ENCODE measurements at places on chromosomes 5 and 9. TPM values are rescaled to one million over a fixed set of nuclear protein-coding genes. Genes with fewer than 3 reads are reported as not detected.

Gene CTXN3
- total RNA-seq = not detected

Gene HABP4
- 16.8 TPM for total RNA-seq

Gene FSTL4
- 4.0 TPM for total RNA-seq

Gene PANK3
- total RNA-seq = 21.3 TPM

Gene CENPK
- total RNA-seq = 35.5 TPM

Gene TEK
- total RNA-seq = 0.08 TPM

Gene CAVIN4
- total RNA-seq = 0.39 TPM

Gene PCDHB11
- total RNA-seq = 0.11 TPM

Gene WNK2
- 6.1 TPM for total RNA-seq

Gene SPINK13
- total RNA-seq = not detected

Gene AK8
- total RNA-seq = 0.85 TPM

Gene FOXD4L4
- not detected for total RNA-seq

Gene NAIP
- total RNA-seq = 0.63 TPM

Gene TMOD1
- total RNA-seq = 3.7 TPM

Gene AGXT2
- not detected for total RNA-seq

Gene FNBP1
- 15.2 TPM for total RNA-seq

Gene DOCK2
- 2.1 TPM for total RNA-seq

Gene GPX3
- total RNA-seq = 17.8 TPM

Gene NKD2
- 12.0 TPM for total RNA-seq

Gene FPGS
- total RNA-seq = 47.7 TPM

Gene BTNL3
- total RNA-seq = not detected

Gene GARIN3
- total RNA-seq = not detected

Gene PELO
- total RNA-seq = 20.4 TPM

Gene SLC4A9
- 0.01 TPM for total RNA-seq

Gene PTGES
- 92.3 TPM for total RNA-seq

Gene LPAR1
- total RNA-seq = 10.8 TPM

Gene FAM78A
- 1.1 TPM for total RNA-seq

Gene PTPDC1
- total RNA-seq = 4.2 TPM

Gene TRIM14
- total RNA-seq = 12.9 TPM

Gene AKNA
- total RNA-seq = 4.5 TPM

Gene ADGRV1
- 0.75 TPM for total RNA-seq

Gene CXCL14
- 0.17 TPM for total RNA-seq

Gene PRXL2C
- 15.1 TPM for total RNA-seq

Gene CHMP5
- 86.9 TPM for total RNA-seq

Gene C9orf43
- 0.60 TPM for total RNA-seq

Gene KCNIP1
- total RNA-seq = not detected

Gene SPINK9
- not detected for total RNA-seq

Gene GABBR2
- total RNA-seq = 0.50 TPM

Gene CDC20B
- total RNA-seq = 0.16 TPM

Gene TTC1
- total RNA-seq = 67.0 TPM

Gene PTGER4
- total RNA-seq = 1.8 TPM

Gene SPATA31C1
- not detected for total RNA-seq

Gene TNIP1
- 143 TPM for total RNA-seq

Gene ZFP62
- total RNA-seq = 9.4 TPM

Gene ADRA1B
- 9.9 TPM for total RNA-seq

Gene SLC6A19
- not detected for total RNA-seq

Gene C5orf58
- total RNA-seq = not detected

Gene PGM5
- total RNA-seq = not detected

Gene UGT3A2
- not detected for total RNA-seq

Gene GDA
- total RNA-seq = 1.3 TPM

Gene SPATA31D4
- not detected for total RNA-seq

Gene PCAT7
- 0.71 TPM for total RNA-seq

Gene WHRN
- total RNA-seq = 5.1 TPM

Gene DBH
- not detected for total RNA-seq

Gene IFNE
- 2.3 TPM for total RNA-seq

Gene NEUROG1
- total RNA-seq = not detected
